NCI-H187 (cell line): ENCODE measurements at places on chromosomes 1 and 21.

DNA sequence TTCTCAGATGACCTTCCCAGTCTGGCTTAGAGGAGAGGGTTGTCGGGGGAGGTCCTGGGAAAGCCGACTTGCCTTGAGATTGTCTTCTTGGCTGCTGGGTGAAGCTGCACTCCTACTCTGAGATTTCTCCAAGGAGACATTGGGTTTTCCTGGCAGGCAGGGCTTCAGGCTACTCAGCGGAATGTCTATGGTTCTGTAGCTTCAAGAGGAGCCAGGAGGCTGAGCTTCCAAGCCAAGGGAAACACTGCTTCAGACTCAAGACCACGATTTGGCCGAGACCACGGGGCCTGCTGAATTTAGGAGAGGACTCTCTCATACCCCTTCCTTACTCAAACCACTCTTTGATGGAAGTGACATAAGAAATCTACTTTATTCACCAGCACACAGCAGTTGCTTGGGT, 67.8 kb downstream of the NTMT2 start:
- no peak for DNase-seq

DNA sequence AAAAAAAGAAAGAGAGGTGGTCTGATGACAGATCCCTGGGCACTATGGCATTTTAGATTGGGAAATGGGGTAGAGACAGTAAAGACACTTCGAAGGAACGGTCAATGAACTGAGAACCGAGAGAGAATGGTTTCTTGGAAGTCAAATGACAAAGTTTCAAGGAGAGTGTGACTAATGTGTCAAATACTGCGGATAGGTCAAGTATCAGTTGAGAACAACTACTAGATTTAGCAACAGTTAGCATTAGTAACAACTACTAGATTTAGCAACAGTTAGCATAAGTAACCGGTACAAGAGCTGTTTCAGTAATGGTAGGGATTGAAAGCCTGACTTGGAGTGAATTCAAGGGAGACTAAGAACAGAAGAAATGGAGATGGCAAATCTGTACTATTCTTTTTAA, 35.0 kb downstream of the UROD start:
- DNase-seq: no peak

DNA sequence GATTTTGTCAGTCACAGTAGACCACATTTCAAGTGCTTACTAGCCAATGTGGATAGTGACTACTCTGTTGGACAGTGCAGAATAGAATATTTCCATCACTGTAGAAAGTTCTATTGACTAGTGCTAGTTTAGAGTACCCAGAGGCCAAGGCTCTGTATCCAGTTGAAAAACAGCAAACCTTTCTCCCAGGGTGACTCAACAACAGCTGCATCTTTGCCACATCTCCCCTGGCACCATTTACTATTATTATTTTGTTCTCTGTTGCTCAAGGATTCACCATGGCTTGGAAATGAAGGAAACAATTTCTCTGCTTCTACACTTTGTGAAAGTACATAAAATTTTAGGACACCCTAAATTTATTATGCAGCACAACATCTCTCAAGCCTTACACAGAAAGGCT, 85.3 kb upstream of the WDR26 start:
- no peak for DNase-seq

- DNase-seq: no peak
These were observed 18.4 kb downstream of the CCT3 start for GRCh38 chr1:156319664-156320063.

DNA sequence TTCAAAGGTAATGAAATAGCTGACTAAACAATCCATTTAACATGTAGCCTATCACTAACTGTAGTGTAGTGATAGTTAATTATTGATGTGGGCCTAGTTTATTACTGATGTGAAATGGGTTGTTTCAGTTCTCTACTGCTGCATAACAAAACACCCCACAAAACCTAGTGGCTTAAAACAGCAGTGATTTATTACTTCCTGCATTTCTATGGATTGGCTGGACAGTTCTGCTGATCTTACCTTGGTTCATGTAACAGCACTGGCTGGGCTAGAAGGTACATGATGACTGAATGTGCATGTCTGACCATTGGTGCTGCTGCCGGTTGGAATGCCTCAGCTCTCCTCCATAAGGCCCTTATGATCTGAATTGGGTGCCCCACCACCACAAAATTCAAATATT, 5.4 kb upstream of the ABL2 start:
- no peak for DNase-seq

- no peak for DNase-seq
These were observed 172.2 kb downstream of the EDEM3 start for GRCh38 chr1:184582411-184582810.

DNA sequence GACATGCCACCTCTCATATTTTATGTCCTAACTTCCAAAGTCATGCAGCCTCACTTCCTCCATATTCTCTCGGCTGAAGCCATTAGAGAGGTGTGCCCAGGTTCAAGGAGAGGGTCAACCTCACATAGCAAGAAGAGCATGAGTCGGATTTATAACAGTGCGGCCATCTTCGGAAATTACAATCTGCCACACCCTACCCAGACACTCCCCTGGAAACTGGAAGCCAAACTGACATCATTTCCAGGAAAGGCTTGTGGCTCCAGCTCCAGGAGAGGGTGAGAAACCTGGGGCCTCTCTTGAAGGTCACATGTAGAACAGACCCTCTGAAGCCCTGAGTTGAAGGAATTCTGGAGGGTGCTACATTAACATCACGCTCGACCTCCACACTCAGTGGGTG, 73.5 kb downstream of the RRAGC start:
- DNase-seq: no peak

DNA sequence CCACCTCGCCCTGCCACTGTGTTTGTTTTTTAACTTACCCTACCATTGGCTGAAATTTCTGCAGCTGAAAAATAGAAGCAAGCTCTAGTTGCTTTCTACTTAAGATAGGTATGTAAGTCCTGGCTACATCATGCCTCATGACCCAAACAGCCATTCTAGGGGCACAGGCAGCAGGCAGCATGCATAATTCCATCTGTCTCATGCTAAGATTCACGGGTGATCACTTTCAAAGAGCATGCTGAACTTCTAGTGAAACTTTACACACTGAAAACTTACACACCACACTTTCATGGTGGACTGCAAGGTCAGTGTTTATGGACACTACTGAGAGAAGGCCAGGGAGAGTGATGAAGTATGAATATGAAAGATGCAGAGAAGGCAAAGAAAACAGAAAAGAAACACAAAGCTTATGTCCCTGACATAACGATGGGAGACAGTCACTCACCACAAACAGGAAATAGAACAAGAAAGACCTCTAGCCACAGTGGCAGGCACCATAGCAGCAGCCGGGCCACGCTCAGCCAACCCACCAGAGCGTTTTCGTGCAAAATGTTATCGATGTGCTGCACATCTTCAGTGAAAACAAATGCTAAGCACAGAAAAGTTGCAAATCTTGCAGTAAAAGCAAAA, 102.3 kb upstream of the TIAM1 start:
- DNase-seq: no peak

GRCh38 chr1:170594066-170594626, 62.2 kb downstream of the GORAB start:
- no peak for DNase-seq

DNA sequence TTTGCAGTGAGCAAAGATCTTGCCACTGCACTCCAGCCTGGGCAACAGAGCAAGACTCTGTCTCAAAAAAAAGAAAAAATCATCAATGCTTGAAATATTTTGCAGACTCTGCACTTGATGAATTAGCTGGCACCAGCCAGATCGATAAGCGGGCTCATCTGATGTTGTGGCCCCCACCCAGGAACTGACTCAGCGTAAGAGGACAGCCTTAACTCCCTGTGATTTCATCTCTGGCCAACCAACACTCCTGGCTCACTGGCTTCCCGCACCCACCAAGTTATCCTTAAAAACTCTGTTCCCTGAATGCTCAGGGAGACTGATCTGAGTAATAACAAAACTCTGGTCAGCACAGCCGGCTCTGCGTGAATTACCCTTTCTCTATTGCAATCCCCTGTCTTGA, 98.9 kb downstream of the SPSB1 start:
- no peak for DNase-seq

DNA sequence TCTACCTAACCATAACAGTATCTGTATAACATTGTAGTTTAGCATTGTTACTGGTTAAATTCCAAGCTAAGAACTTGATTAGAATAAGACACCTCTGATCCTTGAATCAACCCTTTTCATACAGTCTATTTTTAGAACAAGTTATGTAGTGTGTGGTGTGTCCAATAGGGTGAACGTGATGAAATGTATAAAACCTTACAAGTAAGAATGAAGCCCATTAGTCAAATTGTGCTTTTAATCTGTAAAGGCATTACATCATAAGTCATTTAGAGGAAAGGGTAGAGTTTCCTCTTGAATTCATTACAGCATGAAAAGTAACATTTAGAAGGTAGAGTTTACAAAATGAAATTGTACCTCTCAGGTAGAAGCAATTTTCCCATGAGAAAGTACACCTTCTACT, 479.2 kb downstream of the LTN1 start:
- DNase-seq: no peak

- no peak for DNase-seq
These were observed 163.0 kb upstream of the TNR start for GRCh38 chr1:175906370-175906769.

- no peak for DNase-seq
These were observed 5.8 kb downstream of the LRRC8D start for GRCh38 chr1:89826594-89826993.

DNA sequence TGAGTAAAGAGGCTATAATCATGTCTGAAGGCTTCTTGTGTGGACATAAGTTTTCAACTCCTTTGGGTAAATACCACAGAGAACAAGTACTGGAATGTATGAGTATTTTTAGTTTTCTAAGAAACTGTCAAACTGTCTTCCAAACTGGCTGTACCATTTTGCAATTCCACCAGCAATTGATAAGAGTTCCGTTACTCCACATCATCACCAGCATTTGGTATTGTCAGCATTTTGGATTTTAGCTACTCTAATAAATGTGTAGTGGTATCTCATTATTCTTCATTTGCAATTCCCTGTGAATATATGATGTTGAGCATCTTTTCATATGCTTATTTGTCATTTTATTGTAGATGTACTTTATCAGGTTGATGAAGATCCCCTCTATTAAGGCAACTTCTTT, 9.4 kb upstream of the MNDA start:
- no peak for DNase-seq

DNA sequence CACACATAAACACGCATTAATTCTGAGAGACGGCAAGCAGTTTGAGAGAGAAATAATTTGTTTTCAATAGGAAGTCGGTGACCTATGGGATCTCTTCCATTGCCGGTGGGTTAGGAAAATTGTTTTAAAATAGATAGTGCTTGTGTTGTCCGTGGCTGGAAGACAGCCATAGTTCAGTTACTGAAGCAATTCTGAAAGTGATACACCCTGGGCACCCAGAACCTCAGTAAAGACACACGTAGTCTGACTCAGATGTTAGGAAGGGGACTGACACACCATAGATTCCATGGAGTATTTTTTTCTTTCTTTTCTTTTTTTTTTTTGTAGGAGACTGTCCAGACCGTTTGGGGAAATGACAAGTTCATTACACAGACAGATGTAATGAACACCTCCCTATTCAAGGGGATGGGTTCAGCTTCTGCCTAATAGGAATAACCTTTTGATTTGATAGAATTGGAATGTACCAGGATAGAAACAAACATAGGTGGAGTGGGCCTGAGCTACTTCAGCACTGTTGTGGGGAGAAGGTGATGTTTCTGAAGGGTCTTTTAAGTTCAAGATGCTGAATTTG, 1.6 kb downstream of the C1orf21 start:
- DNase-seq: no peak

- DNase-seq: no peak
These were observed 137.4 kb downstream of the BACH1 start for GRCh38 chr21:29436143-29436542.

DNA sequence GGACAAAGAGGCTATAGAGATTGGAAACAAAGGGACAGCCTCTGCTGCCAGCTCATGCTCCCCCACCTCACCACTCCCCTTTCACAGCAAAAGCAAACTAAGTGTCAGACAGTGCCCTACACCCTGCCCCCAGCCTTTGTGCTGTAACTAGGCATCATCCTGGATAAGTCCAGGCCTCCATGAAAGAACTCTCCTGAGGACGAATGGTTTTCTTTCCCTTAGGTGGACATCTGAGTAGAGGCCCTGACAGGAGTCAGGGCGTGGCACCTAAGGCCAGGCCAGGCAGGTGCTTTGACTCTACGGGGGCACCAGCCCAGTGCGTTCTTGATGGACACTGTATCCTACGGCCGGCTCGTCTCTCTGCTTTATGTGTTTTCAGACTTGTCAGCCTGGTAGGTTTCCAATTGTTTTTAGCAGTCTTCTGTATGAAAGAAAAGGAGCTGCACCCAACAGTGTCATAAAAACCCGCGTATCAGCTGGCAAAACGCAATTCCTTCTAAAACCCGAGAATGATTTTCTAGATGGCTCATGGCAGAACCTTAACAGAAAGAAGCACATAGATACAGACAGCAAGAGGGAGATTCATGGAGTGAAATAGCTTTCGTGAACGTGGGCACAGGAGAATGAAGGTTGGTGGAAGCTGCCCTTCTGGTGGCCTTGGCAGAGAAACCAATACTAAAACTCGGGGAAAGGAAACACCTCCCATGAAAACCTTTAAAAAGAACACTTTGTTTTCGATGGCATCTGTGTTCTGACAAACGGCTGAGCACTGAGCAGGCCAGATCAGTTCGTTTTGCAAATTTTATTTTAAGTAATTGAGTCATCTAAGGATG, 51.7 kb upstream of the AJAP1 start:
- DNase-seq: no peak

GRCh38 chr1:241250465-241250864, 106.5 kb downstream of the RGS7 start:
- no peak for DNase-seq

- no peak for DNase-seq
These were observed 176.2 kb upstream of the RAB4A start for GRCh38 chr1:229094476-229095311.

DNA sequence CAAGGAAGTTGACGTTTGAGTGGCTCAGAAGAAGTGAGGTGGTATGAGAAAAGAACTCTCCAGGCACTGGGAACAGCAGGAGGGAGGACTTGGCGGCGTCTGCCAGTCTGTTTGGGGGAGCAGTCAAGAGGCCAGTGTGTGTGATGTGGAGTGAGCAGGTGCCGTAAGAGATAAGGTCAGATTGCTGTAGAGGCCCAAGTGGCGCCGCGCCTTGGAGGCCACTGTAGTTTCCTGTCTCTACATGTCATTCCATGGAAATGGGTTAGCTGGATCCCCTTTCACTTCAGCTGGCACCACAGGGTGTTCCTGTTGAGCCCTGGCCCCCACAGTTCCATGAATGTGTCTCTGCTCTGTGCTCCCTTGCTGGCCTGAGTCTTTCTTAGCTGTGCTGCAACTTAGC, 35.5 kb upstream of the PTPRF start:
- no peak for DNase-seq

DNA sequence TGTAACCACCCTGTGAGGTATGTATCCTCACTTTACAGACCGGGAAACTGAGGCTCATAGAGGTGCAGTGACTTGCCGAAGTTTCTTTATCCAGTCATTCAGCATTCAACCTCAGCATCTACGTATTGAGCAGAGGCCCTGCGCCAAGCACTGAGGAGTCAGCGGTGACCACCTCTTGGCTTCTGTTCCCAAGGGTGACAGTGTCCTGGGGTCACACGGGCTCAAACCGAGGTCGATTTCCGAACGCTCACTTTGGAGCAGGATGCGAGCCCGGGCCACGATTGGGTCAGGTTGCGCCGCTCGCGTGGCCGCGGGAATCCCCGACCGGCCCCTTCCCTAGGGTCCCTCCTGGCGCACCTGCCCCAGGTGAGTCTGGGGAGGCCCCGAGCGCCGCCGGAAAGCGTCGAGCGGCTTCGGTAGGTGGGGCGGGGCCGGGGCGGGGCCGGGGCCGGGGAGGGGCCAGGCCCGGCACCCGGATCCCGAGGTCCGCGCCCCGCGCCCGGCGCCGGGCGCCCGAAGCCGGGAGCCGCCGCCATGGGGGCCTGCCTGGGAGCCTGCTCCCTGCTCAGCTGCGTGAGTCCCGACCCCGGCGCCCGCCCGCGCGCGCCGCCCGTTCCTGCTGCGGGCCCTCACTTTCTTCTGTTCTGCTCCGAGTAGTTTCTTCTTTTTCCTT, at the start of gene SERINC2:
Gene SERINC2, plus strand, starts transcription at position 482 of the 673 bp plus-strand sequence. Its CDS starts 53 bp downstream, at position 535.
- no peak for DNase-seq
